NCI-H2081 treated with DMSO at 0.1 percent for 48 hours (cell line): ENCODE measurements at places on chromosomes 4 and X.

- DNase-seq, result no peak
Measured at GRCh38 chr4:100100985-100101384, 89.3 kb downstream of the DDIT4L start.

GRCh38 chr4:177265729-177266128 is 43.9 kb upstream of the NEIL3 start:
- no peak for DNase-seq

DNA sequence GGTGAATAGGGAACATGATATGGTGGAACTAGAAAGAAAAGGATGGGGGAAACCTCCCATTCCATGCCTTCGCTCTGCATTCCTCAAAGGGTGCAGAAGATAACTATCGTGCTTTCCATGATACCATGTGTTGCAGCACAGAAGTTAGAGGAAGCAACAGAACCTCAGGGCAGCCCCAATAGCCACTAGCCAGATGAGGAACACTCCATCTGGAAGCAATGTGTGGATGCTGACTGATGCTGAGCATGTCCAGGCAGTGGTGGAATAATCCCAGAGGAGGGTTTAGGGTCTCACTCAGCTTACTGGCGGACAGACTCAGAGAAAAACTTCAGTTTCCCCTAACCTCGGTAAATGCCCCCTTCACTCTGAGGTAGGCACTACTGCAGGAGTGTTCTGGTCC is 7.5 kb downstream of the SMIM10 start:
- no peak for DNase-seq

GRCh38 chr4:157889788-157890187 is 283.0 kb downstream of the GASK1B start:
- no peak for DNase-seq
